IMR-90 (cell line): ENCODE measurements at places on chromosomes 13 and 19. TPM values are rescaled to one million over a fixed set of nuclear protein-coding genes. Genes with fewer than 3 reads are reported as not detected.

NOTCH3 gene
- polyA plus RNA-seq = 25.1 and 29.6 TPM in 2 replicates

KCTD4 gene
- polyA plus RNA-seq = 0.40 and 0.53 TPM in 2 replicates

PSG2 gene
- 0.29 and 0.31 TPM in 2 replicates for polyA plus RNA-seq

SIGLEC14 gene
- not detected in 2 replicates for polyA plus RNA-seq

COX7A1 gene
- 6.9 and 8.4 TPM in 2 replicates for polyA plus RNA-seq

ZNF626 gene
- 0.90 and 1.6 TPM in 2 replicates for polyA plus RNA-seq
